Thoracic aorta endothelial cell (primary cell): ENCODE measurements at places on chromosomes 12 and 14. TPM values are rescaled to one million over a fixed set of nuclear protein-coding genes. Genes with fewer than 3 reads are reported as not detected.

The TSPAN8 gene
- 0.22 and 0.80 TPM in 2 replicates for total RNA-seq

The NKX2-8 gene
- total RNA-seq, result not detected in 2 replicates

The NKX2-1 gene
- total RNA-seq, result not detected in 2 replicates

The KRT80 gene
- 7.2 and 9.5 TPM in 2 replicates for total RNA-seq

The GTF2A1 gene
- 38.2 and 38.6 TPM in 2 replicates for total RNA-seq

The SLIRP gene
- 228 and 233 TPM in 2 replicates for total RNA-seq

The ANO2 gene
- total RNA-seq, result 12.6 and 48.8 TPM in 2 replicates

The KDM5A gene
- total RNA-seq, result 65.0 and 80.2 TPM in 2 replicates

The HNF1A gene
- total RNA-seq, result not detected in 2 replicates

The KRT75 gene
- total RNA-seq, result not detected in 2 replicates

The PRICKLE1 gene
- 18.0 and 56.3 TPM in 2 replicates for total RNA-seq

The NTS gene
- total RNA-seq, result not detected in 2 replicates

The TAS2R7 gene
- 0.13 and 0.14 TPM in 2 replicates for total RNA-seq

The CAPZA3 gene
- not detected in 2 replicates for total RNA-seq

The CHGA gene
- total RNA-seq, result not detected in 2 replicates

The TPPP2 gene
- not detected in 2 replicates for total RNA-seq

The KLRC4 gene
- not detected in 2 replicates for total RNA-seq

The VRTN gene
- total RNA-seq, result not detected in 2 replicates

The CAPS2 gene
- total RNA-seq, result 4.0 and 6.3 TPM in 2 replicates

The KRT73 gene
- not detected in 2 replicates for total RNA-seq

The SETD1B gene
- 5.7 and 8.0 TPM in 2 replicates for total RNA-seq

The CRIP1 gene
- total RNA-seq, result 0.53 and 0.79 TPM in 2 replicates

The ALDH1L2 gene
- 2.4 and 2.5 TPM in 2 replicates for total RNA-seq

The CELA1 gene
- not detected in 2 replicates for total RNA-seq

The OTOGL gene
- 3.1 and 5.3 TPM in 2 replicates for total RNA-seq

The MMP14 gene
- total RNA-seq, result 261 and 318 TPM in 2 replicates
